Activated CD4-positive, alpha-beta T cell treated with anti-CD3 and anti-CD28 coated beads, Interleukin-2, amount 50 U/mL, for 24 hours (primary cell): ENCODE measurements at places on chromosomes 2 and 18.

GRCh38 chr2:26550276-26551015, 72.5 kb upstream of the OTOF start:
- DNase-seq = no peak

DNA sequence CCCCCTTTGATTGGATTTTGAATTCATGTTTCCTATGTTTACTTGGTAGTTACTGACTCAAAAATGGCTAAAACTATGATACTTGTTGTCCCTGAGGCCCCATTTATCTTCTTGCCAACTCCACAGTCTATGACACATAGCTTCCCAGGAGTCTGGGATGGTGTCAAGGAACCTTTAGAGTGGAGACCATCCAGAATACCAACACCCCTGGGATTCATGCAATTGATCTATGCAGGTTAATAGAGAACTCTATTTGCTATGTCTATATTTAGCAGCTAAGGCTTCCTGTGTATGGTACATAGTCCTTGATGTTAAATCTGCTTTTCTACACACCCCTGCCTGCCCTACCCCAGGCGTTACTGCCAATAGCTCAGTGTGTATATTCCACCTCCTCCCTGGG, 218.5 kb upstream of the HDAC4 start:
- no peak for DNase-seq

DNA sequence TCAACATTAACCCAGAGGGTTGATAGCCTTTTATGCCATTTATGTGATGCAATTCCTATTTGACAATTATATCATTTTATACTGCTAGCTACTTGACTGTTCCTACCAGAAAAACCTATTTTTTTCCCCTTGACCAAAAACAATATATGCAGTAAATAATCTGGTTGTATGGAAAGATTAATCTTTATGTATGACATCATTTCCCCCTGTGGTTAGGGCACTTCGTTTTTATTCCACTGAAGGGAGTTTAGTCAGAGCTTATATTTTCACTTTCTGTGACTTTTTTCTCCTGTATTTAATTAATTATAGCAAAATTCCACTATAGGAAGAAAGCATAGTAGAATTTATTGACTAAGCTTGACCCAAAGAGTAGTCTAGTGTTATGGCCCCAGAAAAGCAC, 107.6 kb downstream of the HAUS1 start:
- no peak for DNase-seq

DNA sequence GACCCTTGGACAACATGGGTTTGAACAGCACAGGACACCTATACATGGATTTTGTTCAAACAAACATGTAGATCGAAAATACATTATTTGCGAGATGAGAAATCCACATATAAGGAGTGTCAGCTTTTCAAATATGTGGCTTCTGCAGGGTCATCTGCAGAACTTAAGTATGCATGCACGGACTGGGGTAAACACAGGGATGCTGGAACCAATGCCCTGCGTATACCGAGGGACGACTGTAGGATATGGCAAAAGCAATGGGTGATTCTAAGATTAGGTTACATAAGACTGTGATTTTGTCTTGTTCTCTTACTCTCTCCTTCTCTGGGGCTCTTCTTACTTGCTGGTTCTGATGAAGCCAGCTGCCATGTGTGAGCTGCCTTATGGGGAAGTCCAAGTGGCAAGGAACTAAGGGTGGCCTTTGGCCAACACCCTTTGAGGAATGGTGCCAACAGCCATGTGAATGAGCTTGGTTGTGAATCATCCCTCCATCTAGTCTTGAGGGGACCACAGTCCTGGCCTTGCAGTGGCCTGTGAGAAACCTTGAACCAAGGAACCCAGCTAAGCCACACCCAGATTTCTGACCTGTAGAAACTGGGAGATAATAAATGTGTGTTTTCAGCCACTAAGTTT, 66.5 kb downstream of the EVA1A start:
- DNase-seq = no peak

GRCh38 chr18:31503011-31503410, 5.0 kb downstream of the DSG2 start:
- no peak for DNase-seq

DNA sequence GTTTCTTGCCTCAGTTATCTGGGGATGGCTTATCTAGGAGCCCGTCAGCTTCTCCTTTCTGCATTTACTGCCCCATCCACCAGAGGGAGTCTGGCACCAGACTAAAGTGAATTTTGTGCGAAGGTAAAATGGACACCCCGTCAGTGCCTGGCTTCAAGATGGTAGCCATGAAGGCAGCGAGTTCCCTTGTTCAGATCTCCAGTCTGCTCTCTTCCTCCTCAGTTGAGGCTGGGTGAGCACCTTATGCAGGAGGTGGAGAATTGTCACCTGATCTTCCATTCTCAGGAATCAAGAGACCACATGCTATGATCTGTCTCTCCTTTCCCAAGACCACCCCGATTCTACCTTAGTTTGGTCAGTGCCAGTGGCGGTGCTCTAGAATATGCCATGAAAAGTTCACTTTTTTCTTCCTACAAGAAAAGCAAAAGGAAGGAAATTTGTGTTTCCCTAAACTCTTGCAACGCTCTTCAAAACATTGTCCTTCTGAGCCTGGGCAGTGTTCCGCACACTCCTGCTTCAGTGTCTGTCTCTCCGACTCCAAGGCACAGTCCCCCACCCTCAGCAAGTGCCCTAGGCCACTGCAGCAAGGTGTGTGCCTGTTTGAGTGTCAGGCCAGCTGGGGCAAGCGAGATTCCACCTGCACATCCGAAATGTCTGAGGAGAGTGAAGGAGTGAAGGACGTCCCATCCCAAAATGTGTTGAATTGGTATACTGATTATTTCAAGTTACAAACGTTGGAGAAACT, 168.6 kb downstream of the SS18 start:
- DNase-seq = no peak
